CD4-positive, alpha-beta T cell treated with Interleukin-12 subunit alpha and Interleukin-12 subunit beta, for 1 hour (primary cell): ENCODE measurements at places on chromosomes 5 and 9.

- no peak for DNase-seq
These were observed 524.4 kb downstream of the CAAP1 start for GRCh38 chr9:26368241-26368640.

- no peak for DNase-seq
These were observed 21.0 kb upstream of the CDKN2B start for GRCh38 chr9:22030101-22030598.

GRCh38 chr5:143245929-143246561 is 157.4 kb downstream of the NR3C1 start:
- no peak for DNase-seq

GRCh38 chr9:96383165-96383942 is at the start of gene SLC35D2:
Gene SLC35D2 (minus strand): TSS chr9:96383711. CDS start chr9:96383634, 77 bp downstream.
- DNase-seq = peak; percentile 28

DNA sequence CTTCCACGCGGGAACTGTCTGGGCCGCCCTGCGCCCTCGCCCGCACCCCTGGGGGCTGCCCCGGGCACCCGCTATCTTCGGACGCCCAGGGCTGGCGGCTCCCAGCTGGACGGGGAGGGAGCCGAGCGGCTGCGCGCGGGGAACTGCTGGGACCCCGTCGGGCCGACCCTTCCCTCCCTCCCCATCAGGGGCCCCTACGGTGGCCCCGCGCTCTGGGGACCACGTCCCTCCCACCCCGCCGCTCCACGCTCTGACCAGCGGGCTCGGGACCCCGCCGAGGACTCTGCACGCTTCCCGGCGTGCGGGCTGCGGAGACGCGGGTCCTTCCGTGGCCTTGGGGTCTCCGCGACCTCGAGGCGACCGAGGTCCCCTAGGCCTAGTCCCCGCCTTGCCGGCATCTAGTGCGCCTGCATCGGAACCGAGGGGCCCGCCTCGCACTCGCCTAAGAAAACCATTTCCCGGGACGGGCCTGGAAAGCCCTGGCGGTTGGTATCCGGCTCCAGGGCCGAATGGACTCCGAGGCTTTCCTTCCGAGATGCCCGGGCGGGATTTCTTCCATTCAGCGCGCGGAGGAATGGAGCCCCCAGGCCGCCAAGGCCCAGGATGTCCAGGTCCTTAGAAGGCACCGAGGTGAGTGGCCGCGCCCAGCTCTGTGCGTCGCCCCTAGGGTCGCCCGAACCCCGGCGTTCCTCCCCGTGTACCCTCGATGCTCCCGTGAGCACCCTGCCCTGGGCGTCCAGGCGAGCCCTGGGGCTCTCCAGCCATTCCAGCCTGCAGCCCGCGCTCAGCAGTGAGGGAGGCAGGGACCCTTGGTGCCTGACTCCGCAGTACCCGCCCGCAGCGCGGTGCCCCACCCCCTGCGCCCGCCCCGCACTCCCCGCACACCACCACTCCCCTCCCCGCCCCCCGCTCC is 705 bp upstream of the SLC6A3 start:
- no peak for DNase-seq

DNA sequence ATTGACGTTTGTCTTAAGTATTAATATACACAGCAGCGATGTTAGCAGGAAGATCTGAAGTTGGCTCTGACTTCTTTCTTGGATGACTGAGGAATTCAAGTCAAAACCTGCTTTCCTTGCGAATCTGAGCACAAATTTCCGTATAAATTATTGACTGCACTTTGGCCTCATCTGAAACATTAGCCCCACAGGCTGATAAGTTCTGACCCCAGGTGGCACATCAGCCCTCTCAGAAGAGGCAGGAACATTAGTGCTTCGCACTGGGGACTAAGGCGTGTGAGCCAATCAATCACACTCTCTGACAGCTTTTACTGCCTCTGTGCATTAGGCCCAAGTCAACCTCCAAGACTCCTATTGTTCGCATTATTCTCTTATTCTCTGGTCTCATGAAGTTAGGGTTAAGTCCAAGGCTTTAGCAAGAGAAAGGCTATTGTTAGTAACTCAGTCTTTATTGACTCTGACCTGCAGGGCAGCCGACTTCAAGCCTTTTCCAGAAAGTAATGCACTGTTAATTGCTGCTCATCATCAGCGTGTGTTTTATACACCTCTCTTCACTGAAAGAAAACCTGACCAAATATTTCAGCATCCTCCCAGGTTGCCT is 84.2 kb downstream of the ZNF608 start:
- no peak for DNase-seq

- DNase-seq = no peak
These were observed 1352.0 kb upstream of the NUDT12 start for GRCh38 chr5:104914536-104915070.

DNA sequence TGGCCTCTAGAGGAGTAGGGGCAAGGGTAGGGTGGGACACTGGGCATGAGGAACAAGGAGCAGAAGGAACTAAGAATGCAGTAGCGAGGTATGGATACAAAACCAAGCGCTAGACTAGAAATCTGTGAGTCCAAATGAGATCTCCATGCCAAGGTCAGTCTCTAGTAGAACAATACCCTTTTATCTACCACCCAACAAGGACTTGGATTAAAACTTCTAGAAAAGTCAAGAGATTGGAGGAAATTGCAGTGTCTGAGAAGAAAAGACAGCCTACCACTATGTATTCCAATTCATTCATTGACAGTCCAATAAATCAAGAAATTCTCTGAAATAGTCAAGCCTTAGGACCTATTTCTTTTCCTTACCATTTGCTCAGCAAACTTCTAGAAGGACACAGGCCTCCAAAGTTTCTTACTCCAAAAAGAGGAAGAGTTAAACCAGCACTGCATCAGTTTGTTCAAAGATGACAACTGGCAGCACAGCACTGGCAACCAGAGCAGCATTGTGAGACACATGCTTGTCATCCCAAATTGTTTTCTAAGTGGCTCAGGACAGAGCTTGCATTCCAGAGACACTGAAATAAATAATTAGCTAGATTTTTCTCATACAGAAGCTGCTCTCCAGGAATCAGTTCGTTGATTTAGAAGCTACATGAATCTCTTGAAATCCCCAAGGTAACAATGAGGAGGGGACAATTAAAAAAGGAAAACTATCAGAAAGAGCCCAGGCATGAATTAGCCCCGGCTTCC is 22.6 kb downstream of the ABCA1 start:
- no peak for DNase-seq

DNA sequence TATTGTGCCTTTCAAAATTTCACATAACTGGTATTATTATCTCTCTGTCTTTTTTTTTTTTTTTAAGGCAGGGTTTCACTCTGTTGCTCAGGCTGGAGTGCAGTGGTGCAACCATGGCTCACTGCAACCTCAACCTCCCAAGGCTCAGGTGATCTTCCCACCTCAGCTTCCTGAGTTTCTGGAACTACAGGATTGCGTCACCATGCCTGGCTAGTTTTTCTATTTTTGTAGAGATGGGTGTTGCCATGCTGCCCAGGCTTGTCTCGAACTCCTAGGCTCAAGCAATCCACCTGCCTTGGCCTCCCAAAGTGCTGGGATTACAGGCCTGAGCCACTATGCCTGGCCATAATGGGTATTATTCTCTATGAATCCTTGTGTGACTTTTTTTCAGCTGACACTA is 402.3 kb upstream of the SMARCA2 start:
- no peak for DNase-seq

- no peak for DNase-seq
These were observed 656.5 kb downstream of the TLE1 start for GRCh38 chr9:81032831-81033230.

DNA sequence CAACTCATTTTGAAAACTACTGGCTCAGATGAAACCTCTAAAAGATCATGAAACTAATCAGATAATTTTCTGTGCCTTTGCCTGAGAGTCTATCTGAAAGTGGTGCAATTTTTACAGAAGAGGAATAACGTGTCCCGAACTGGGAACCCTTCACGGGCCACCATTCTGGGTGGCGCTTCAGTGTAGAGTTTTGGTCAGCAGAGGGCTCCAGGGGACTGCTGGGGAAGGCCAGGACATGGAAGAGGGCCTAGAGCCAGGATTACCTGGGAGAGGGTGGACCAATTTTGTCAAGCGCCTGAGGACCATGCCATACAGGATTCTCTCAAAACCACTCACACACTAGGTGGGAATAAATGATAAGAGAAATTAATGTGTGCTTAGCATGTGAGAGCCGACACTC is 49.7 kb upstream of the PLEKHG4B start:
- no peak for DNase-seq

GRCh38 chr5:78557601-78558000 is 91.0 kb downstream of the LHFPL2 start:
- no peak for DNase-seq

GRCh38 chr9:114259798-114260523 is 62.9 kb upstream of the ORM1 start:
- no peak for DNase-seq

DNA sequence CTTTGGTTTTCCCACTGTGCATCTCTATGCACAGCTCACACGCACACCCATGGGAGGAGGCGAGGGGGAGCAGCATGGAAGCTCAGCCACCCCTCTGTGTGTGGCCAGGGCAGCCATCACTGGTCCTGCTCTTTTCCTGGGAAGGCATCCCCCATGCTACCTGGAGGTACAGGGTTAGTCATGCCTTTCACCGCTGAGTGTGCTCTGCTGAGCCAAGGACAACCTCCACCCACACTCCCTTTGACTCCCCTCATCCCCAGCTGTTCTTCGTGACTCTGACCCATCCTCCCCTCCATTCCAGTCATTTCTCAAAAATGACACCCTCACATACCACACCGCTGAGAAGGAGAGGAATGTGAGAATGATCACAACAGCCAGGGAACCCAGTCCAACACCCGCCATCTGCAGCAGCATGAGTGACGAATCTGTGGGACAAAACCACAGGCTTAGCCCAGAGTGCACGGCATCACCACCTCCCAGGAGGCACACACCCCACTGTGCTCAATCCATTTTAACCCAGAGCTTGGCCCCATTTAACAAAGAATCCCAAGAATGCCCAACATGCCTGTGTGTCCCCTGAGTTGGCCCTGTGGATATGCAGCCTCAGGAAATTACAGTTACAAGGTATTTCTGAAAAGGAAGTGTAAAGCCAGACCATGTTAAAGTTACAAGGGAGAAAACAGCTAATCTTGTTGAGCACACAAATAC is 133.4 kb downstream of the SUSD1 start:
- no peak for DNase-seq

GRCh38 chr5:8829323-8830029 is 716.4 kb downstream of the SEMA5A start:
- DNase-seq = no peak

- DNase-seq = no peak
These were observed 614.2 kb upstream of the CLINT1 start for GRCh38 chr5:158473016-158473635.

- DNase-seq = no peak
These were observed 37.8 kb downstream of the CDH10 start for GRCh38 chr5:24606971-24607370.

GRCh38 chr9:3045153-3045552 is 201.3 kb upstream of the PUM3 start:
- no peak for DNase-seq

DNA sequence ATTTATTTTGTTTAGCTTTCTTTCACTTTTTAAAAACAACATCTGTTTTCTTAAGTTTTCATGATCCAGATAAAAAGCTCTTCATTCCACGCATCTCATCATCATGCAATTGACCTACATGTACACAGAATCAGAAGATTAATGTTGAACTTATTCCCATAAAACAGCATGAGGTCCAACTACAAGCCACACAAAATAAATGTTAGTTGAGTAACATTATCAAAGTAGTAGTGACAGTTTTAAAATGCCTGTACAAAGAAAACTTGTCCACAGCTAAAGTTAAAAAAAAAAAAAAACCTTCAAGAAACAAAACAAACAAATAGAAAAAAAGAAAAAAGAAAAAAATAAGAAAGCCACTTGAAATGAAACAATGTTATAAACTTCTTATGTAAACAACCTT is 846.3 kb downstream of the TLE1 start:
- no peak for DNase-seq

DNA sequence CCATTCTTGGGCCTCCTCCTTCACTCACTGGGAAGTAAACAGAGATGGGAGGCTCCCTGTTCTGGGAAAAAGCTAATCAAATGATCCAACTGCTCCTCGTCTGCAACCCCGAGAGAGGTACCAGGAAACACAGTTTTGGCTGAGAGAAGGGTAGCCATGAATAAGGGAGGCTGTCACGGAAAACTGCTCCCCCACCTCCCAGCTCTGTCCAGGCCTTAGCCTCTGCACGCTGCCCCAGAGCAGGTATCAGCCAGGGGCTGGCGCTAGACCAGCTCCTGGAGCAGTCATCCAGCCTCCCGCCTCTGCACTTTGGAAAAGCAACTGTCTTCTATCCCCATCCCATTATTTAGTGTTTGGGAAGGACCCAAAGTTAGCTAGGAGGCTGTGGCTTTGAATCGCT is 266.1 kb downstream of the NDUFS4 start:
- no peak for DNase-seq

DNA sequence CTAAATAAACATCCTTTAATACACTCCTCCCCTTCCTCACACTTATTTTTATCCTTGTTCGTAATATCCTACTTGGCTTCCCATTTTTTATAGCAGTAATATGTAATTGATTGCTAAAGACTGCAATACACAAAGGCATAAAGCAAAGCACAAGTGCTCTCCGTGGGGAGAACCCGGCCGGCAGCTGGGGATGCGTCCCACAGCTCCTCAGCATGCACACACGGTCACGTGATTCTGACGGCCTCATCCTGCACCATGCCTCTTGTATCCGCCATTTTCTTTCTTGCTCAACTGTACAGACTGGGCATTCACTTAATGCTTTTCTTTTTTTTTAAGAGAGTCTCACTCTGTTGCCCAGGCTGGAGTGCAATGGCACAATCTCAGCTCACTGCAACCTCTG is 2.8 kb downstream of the BRD3OS start:
- no peak for DNase-seq

GRCh38 chr5:39640552-39640951 is 215.8 kb upstream of the DAB2 start:
- no peak for DNase-seq

DNA sequence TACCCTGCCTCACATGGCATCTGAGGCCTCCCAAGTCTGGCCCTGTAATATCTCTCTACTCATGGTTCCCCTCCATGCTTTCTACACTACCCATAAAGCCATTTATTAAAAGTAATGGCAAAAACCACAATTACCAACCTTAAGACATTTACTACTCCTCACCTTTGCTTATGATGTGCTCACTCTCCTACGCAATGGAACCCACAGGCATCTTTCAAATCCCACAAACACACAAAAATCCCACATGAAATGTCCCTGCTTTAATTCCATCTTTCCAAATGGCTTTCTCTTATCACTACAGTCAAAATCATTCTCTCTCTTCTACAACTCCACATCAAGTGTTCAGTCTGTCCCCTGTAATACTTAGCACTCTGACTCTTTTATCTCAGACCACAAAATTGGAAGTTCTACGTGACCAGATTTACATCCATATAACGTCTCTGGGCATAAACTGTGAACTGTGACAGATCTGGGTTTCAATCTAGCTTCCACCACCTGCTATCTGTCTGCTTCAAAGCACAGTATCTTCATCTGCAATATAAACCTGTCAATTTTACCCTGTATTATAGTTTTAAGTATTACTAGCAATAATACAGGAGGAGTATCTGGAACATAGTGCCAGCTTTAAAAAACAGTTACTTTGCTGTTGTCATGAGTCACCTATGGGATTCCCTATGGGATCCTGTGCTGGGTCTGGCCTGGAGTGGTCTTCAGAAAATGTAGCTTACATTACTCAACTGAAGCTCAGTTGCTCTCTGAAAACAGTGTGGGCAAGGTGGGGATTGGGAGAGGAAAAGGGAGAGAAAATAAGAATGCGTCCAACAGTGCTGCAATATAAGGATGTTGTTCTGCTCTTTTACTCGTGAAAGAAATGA is 137.1 kb upstream of the TRIM32 start:
- no peak for DNase-seq
